ENCODE measurements at places on chromosomes 4 and X.

- DNase-seq: no peak
Observed at GRCh38 chr4:498328-498904, 540 bp downstream of the ZNF721 start.

GRCh38 chr4:168695288-168695687, 198.4 kb downstream of the PALLD start:
- DNase-seq: no peak

GRCh38 chr4:41456559-41457101, 81.3 kb upstream of the LIMCH1 start:
- no peak for DNase-seq

GRCh38 chr4:129446074-129446473, 350.1 kb downstream of the C4orf33 start:
- DNase-seq: no peak

- no peak for DNase-seq
Observed at GRCh38 chrX:104309169-104309568, 54.4 kb upstream of the ESX1 start.

GRCh38 chr4:43008793-43009192, 116.3 kb downstream of the GRXCR1 start:
- DNase-seq: no peak

- DNase-seq: no peak
Observed at GRCh38 chr4:55980725-55981124, 32.0 kb downstream of the CEP135 start.

DNA sequence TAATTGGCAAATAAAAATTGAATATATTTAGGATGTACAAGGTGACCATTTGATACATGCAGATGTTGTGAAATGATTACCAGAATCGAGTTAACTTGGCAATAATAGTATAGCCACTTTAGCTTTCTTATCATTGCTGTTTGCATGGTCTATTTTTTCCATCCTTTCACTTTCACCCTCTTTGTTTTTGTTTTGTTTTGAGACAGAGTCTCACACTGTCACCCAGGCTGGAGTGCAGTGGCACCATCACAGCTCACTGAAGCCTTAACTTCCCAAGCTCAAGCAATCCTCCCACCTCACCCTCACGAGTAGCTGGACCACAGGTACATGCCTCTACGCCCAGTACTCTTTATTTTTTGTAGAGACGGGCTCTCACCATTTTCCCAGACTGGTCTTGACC, 218.6 kb upstream of the ADGRL3 start:
- DNase-seq: no peak

DNA sequence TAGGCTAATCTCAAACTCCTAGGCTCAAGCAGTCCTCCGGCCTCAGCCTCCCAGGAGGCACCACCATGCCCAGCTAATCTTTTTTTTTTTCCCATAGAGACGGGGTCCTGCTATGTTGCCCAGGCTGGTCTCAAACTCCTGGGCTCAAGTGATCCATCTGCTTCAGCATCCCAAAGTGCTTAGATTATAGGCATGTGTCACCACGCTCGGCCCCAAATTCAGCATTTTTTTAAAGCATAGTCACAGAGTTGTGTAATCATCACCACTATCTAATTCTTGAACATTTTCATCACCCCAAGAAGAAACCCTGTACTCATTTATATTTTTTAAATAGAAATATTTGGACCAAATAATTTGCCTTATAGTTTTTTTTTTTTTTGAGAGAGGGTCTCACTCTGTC, 10.3 kb downstream of the CENPI start:
- no peak for DNase-seq

DNA sequence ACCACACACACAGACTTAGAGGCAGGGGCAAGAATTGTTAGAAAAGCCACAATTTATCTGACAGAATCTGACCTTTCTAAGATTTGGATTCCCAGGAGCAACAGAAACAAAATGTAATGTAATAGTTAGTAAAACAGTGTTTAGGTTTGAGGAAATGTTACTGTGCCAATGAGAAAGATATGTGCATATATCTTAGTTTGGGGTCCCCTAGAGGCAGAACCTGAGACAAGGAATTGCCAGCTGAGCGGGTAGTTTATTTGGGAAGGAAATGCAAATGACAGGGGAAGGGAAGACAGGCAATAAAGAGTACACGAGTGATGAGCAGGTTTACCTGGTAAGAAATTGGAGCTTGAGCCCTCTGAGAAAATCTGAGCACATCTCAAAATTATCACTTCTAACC, 31.3 kb upstream of the DDX53 start:
- DNase-seq: no peak

- DNase-seq: no peak
Observed at GRCh38 chr4:184922301-184922700, 96.0 kb upstream of the HELT start.
